ENCODE measurements at places on chromosomes 5 and 9.
A peak's percentile ranks its signal among the peaks of the same experiment; 100 is the strongest.

GRCh38 chr5:31427013-31427723 is 104.7 kb downstream of the DROSHA start:
- DNase-seq, result no peak

GRCh38 chr5:103808464-103809106 is 246.0 kb upstream of the NUDT12 start:
- peak; percentile 40 for DNase-seq

DNA sequence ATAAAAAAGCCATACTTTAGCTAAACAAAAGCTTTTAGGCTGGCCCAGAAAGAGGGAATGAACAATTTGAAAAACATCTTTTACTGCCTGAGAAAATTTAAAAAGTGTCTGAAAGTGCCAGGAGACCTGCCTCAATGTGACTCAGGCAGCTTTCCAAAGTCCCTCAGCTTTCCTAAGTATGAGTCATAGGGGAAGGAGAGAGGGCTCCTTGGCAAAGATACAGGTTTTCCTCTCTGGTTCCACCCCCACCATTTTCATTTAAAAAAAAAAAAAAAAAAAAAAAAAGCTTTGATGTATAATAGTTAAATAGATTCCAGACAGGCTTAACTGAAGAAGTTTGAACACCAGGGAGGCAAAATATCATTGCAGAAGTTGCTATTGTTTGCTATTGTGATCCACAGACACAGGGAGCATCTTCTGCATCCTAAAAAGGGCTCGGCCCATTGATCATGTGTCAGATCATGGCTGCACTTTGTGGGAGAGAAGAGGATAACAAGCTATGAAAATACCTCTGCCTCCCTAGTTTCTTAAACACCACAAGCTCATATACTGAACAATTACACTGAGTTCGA is 71.5 kb downstream of the MRPS27 start:
- DNase-seq, result no peak

DNA sequence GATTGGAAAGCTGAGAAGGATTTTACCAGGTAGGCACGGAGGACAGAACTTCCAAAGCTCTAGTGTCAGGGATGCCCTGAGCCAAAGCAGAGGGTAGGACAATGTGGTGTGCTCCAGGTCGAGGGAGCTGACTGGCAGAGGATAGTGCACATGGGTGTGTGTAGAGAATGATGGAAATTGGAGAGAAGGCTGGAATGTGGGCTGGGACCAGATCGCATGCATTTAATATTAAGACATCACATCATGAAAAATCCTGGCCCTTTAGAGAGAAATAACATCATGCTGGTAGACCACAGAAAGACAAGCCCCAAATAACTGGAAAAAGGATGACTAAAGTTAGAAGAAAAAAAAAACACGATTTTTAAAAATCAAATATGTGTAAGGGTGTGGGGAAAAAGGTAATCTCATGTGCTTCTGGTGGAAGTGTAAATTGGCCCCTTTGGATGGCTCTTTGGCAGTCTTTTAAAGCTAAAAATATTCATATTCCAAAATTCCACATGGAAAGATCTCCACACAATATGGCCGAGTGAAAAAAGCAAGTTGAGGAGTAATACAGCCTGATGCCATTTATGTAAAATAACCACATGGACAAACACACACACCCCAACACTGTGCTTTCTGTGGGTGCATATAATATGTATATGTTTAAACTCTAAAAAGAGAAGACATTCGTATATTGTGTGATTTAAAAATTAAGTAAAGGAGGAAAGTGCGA is 67.0 kb upstream of the TGFBR1 start:
- DNase-seq, result no peak

- DNase-seq, result no peak
These were observed 49.5 kb downstream of the SEMA4D start for GRCh38 chr9:89448381-89448780.

DNA sequence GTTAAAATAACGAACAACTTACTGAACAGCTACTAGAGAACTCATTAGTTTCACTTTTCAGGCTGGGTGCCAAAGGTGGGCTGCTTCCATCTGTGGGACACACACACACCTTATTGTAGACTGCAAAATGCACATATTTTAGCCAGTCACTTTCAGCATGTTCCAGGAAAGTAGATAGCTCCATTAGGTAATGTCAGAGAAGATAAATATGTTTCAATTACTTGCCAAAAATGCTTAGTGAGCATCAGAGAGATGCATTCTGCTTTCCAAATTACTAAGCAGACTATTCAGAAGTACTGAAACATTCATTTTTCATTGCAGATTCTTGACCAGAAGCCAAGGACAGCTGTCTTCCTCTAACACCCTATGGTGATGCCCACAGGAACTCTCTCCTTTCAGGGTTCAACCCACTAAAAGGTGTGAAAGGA is 56.2 kb upstream of the APC start:
- DNase-seq, result no peak

GRCh38 chr5:106135473-106135872 is 1535.3 kb downstream of the EFNA5 start:
- DNase-seq, result no peak

GRCh38 chr5:21774801-21775200 is 1078.3 kb downstream of the CDH12 start:
- no peak for DNase-seq

DNA sequence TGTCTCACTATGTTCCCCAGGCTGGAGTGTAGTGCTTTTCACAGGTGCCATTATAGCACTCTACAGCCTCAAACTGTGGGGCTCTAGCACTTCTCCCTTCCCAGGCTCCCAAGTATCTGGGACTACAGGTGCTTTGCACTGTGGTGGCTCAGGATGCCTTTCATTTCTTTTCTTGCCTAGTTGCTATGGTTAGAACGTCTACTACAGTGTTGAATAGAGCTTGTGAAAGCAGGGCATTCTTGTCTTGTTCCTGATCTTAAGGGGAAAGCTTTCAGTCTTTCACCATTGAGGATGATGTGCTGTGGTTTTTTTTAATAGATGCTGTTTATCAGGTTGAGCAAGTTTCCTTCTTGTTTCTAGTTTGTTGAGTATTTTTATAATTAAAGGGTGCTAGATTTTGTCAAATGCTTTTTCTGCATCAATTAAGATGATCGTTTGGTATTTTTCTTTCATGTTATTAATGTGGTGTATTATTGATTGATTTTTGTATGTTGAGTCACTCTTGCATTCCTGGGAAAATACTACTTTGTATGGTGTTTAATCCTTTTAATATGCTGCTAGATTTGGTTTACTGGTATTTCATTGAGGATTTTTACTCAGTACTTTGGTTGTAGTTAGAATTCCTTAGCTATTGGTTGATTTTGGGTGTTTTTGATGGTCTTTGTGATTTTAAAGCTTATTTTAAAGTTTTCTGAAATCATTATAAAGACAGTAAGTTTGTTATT is 35.6 kb downstream of the GPBP1 start:
- DNase-seq, result no peak

- DNase-seq, result no peak
These were observed 325.1 kb downstream of the GADD45G start for GRCh38 chr9:89929673-89930480.

- no peak for DNase-seq
These were observed 194.3 kb downstream of the ARHGEF28 start for GRCh38 chr5:73820326-73820725.

DNA sequence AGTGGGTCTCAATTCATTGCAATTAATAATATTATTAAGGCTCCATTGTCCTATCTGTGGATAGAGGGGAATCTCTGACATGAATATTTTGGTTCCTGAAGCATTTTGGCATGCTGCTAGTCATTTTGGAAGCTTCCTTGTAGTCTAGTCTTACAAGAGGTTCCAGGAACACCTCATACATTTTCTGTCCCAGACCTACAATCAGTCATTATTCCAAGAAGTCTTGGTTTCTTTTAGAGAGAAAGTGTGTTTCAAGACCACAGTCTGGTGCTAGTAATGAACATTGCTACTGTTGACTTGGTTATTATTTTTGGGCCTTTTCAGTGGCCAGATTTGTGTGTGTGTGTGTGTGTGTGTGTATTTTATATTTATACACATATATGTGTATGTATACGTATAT is 98.9 kb downstream of the ERCC6L2 start:
- no peak for DNase-seq

- DNase-seq, result no peak
These were observed 9.5 kb downstream of the TOR4A start for GRCh38 chr9:137286975-137287383.

DNA sequence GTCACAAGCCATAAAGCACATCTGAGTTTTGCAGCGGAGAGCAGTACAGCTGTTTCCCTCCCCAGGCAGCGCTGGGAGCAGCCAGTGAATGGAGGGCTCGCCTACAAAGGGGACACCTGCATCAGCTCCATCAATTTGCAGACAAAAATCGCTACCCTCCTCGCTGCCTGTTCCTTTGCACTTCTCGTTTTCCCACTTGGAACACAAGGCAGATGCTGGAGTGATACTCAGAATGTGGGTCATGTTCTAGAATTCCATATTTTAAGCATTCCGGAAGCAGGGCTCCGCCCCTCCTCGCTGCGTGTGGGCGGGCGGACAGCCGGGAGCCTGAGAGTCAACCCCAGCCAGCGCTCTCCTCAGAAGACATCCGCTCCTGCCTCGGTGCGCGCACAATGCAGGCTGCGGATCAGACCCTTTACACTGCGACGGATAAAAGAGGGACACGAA is 92.1 kb downstream of the LMNB1 start:
- peak; percentile 24 for DNase-seq

DNA sequence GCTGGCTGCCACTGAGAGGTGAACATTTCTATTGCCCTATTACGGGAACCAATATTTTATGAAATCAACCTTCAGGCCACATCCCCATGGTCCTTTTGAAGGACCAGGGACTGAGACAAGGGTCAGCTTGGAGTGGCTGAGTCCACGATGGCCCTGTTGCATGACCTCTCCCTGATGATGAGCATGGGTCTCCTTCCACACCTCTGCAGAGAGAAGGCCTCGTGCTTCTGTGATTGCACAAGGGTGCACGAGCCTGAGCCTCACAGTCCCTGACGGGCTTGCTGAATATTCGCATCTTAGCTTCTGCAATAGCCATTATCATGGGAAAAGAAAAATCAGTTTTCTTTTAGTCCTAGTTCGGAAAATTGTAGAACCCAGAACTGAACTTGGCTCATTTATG is 255.0 kb upstream of the IRX2 start:
- DNase-seq, result no peak

DNA sequence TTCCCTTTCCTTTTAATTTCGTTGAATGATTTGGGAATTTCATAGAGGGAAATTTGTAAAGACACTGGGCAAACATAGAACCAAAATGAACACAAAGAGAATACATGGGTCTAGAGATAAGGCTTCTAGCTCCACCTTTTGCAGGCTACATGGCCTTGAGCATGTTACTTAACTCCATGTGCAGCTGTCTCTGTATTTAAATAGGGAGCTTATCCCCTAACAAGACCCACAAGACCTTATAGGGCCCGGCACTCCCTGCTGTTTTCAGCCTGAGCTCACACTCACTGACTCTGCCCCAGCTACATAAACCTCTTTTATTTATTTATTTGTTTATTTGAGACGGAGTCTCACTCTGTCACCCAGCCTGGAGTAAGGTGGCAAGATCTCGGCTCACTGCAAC is 30.6 kb upstream of the TLE1 start:
- DNase-seq, result no peak

DNA sequence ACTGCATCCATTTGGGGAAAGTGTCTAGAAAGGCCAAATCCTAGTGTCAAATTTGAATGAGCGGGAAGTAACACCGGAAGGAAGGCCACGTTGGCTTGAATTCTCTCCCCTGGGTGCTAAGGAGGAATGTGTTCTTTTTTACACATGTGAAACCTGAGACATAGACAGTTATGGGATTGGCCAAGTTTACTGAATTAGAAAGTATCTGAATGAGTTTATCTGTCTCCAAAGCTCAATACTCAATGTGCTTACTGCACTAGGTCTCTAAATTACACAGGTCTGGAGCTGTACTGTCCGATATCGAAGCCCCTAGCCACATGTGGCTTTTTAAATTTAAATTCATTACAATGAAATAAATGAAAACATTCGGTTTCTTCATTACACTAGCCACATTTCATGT is 6.0 kb downstream of the DMRT1 start:
- no peak for DNase-seq

GRCh38 chr9:121369595-121370265 is at the start of gene STOM:
Gene STOM, minus strand, starts transcription at chr9:121370250. Its CDS starts 63 bp downstream, at chr9:121370187.
- no peak for DNase-seq

GRCh38 chr5:111820072-111820471 is 63.1 kb upstream of the NREP start:
- no peak for DNase-seq

DNA sequence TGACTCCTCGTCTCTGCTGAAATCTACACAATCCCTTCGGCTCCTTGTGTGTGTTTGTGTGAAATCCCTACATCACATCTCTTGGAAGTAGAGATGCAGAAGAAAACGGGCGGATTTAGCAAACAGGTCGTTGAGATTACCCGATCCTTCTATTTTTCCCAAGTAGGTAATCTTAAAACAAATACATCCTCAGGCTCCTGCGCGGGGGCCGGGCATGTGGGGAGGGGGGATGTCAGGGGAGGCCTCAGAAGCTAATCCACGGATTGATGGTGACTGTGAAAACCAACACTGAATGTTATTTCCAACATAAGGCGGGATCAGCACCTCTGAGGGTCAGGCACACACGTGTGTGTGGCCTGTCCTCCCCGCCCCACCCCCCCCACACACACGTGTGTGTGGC is 137.8 kb downstream of the ROR2 start:
- no peak for DNase-seq

DNA sequence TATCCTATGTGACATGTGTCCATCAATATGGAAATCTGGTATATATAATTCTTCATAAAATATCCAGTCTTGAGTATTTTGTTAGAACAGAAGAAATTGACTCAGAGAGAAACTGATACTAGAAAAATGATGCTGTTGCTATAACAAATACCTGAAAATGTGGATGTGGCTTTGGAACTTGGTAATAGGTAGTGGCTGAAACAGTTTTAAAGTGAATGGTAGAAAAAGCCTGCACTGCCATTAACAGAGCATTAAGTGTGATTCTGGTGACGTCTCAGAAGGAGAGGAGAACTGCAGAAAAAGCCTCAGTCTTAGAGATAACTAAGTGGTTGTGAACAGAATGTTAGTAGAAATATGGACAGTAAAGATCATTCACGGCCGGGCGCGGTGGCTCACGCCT is 634.9 kb upstream of the ZNF608 start:
- DNase-seq, result no peak

DNA sequence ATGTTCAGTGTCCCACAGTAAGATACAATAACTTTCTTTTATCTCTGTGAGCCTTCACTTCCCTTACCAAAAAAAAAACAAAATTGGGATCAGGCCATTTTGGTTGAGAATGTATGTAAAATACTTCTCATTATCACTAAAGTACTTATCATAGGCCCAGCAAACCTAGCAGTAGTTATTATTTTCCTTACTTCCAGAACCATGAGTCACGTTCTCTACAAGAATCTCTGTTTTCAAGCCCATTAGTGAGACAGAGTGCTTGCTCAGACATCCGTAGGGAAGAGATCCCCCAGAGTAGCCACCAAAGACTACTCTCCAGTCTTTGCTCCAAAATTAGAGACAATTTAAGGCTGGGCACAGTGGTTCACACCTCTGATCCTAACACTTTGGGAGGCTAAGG is 103.9 kb upstream of the NR5A1 start:
- no peak for DNase-seq
